ENCODE measurements at places on chromosomes 3 and 15. TPM values are rescaled to one million over a fixed set of nuclear protein-coding genes. Genes with fewer than 3 reads are reported as not detected.

Gene SKIC8
- 67.8 TPM for total RNA-seq

Gene FANCD2OS
- not detected for total RNA-seq

Gene ISL2
- total RNA-seq, result not detected

Gene CCDC12
- total RNA-seq, result 24.9 TPM

Gene C3orf52
- total RNA-seq, result 18.0 TPM

Gene BRPF1
- total RNA-seq, result 20.8 TPM

Gene SCN11A
- total RNA-seq, result under 0.01 TPM

Gene NDN
- total RNA-seq, result 31.1 TPM

Gene ANKRD34C
- total RNA-seq, result not detected

Gene ITGA11
- 57.8 TPM for total RNA-seq

Gene CPA3
- total RNA-seq, result not detected

Gene B4GALT4
- total RNA-seq, result 23.8 TPM

Gene CFAP100
- total RNA-seq, result not detected

Gene PPP2R3A
- total RNA-seq, result 26.1 TPM

Gene ADAMTS7
- total RNA-seq, result 7.7 TPM

Gene B3GNT5
- total RNA-seq, result 1.9 TPM

Gene TNFAIP8L3
- total RNA-seq, result 2.9 TPM

Gene NR1I2
- under 0.01 TPM for total RNA-seq

Gene CPN2
- not detected for total RNA-seq

Gene IL5RA
- total RNA-seq, result not detected

Gene TM6SF1
- 2.6 TPM for total RNA-seq

Gene GYG1
- 31.1 TPM for total RNA-seq

Gene SEMA3F
- total RNA-seq, result 0.43 TPM

Gene SPINT1
- total RNA-seq, result 1.3 TPM

Gene TMCO5A
- not detected for total RNA-seq

Gene KCNMB3
- 0.88 TPM for total RNA-seq

Gene SLC7A14
- 3.9 TPM for total RNA-seq

All from placental pericyte (primary cell).